ENCODE measurements at places on chromosomes 16 and 17. TPM values are rescaled to one million over a fixed set of nuclear protein-coding genes. Genes with fewer than 3 reads are reported as not detected.

DNA sequence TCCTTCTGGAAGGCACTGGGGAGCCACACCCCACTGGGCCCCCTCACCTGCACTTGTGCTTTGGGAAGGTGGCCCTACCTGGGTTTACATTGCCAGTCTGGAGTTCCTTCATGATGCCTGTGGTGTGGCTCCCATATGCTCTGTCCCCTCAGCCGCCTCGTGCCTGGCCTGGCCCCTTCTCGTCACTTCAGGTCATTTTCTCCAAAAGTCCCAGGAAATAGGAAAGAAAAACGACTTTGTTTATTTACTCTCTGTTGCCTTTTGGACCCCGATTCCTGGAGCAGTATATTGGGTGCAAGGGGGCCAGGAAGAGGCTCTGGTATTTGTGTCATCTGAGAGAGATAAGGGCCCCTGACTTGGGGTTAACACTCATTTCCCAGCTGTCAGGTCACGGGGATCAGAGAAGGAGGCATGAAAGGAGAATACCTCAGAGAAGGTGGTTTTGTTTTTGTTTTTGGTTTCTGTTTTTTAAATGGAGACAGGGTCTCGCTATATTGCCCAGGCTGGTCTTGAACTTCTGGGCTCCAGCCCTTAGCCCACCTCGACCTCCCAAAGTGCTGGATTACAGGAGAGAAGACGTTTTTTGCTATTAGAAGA, 4.7 kb downstream of the SOCS3 start:
- no peaks in the 10 kb centered on the region for H3K36me3 ChIP-seq
- DNase-seq = no peak
- no peaks in the 10 kb centered on the region for H3K27me3 ChIP-seq
- H3K4me3 ChIP-seq = no peak overlapping the region
- H3K27ac ChIP-seq = peak overlapping the region; percentile 95

- no peak for DNase-seq
- no peaks in the 10 kb centered on the region for H3K27me3 ChIP-seq
- H3K4me3 ChIP-seq = no peak overlapping the region
- H3K36me3 ChIP-seq = no peaks in the 10 kb centered on the region
- no peaks in the 10 kb centered on the region for H3K4me1 ChIP-seq
Observed at GRCh38 chr17:44565866-44566443, 8.7 kb downstream of the FZD2 start.

DNA sequence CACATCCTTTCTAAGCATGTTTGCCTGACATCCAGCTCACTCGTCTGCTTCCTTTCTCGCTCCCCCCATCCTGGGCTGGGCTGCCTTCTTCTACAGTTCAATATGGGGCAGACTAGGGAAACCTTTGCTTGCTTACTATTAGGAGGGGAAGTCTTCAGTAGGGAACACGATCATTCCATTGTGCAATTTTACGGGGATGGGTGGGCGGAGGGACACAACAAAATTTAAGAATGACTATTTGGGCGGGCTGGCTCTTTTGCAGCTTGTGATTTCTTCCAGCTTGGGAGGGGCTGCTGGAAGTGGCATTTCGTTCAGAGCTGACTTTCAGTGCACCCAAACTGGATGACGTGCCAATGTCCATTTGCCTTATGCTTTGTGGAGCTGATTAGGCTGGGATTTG, 25.4 kb downstream of the PCTP start:
- H3K36me3 ChIP-seq = no peaks in the 10 kb centered on the region
- DNase-seq = no peak
- H3K27ac ChIP-seq = no peak overlapping the region
- H3K4me1 ChIP-seq = no peaks in the 10 kb centered on the region
- H3K4me3 ChIP-seq = no peak overlapping the region

DNA sequence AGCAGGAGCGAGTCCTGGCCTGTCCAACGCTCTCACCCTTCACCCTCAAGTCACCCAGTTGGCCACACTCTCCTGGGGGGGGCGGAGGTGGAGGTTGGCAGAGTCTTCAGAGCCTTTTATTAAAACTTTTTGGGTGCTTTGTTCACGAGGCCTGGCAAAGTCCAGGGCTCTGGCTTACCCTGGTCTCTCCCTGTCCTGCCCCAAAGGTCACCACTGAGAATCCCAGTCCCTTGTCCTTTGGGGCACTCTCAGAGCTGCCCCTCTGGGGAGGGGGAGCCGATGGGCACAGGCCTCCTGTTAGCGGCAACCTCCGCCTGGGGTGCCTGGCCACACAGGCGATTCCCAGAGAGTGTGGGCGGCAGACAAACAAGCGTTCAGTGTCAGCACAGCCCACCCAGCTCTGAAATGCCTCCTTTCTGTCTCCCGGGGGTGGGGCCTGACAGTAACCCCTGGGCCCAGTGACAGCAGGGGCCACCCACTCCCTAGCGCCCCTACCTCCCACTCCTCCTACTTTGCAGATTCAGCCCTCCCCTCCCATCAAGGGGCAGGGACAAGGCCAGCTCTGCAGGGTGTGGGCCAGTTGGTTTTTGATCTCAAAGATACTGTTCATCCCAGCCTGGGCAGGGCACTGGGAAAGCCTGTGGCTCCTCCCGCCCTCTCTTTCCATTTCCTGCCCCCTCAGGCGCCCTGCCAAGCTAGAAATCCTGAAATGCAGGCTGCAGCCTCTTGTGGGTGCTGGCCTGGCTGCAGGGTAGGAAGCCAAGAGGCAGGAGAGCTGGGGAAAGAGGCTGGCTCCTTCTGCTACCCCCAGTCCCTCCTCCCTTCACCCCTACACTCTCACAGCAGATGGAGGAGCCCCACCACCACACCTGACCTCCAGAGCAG, 36.6 kb upstream of the EMP2 start:
- H3K4me3 ChIP-seq = no peak overlapping the region
- no peaks in the 10 kb centered on the region for H3K27me3 ChIP-seq
- peak; percentile 36 for DNase-seq
- no peak overlapping the region for H3K27ac ChIP-seq
- H3K4me1 ChIP-seq = no peaks in the 10 kb centered on the region
- no peaks in the 10 kb centered on the region for H3K36me3 ChIP-seq

Gene SRCIN1
- total RNA-seq = not detected
